ENCODE measurements at places on chromosomes 1 and 21. TPM values are rescaled to one million over a fixed set of nuclear protein-coding genes. Genes with fewer than 3 reads are reported as not detected.

CELA2A gene
- total RNA-seq = not detected

MPC2 gene
- total RNA-seq = 20.5 TPM

MYOM3 gene
- total RNA-seq = 0.11 TPM

SNAPIN gene
- total RNA-seq = 37.5 TPM

VTCN1 gene
- 28.3 TPM for total RNA-seq

LRRC71 gene
- total RNA-seq = 0.34 TPM

PLA2G2D gene
- not detected for total RNA-seq

MAP1LC3C gene
- 0.42 TPM for total RNA-seq

ZNF281 gene
- 25.3 TPM for total RNA-seq

ARMH1 gene
- total RNA-seq = 19.1 TPM

TMPRSS3 gene
- not detected for total RNA-seq

NBPF19 gene
- 37.6 TPM for total RNA-seq

Data from mesothelial cell of epicardium (in vitro differentiated cells).